ENCODE measurements at places on chromosomes 5 and 9.

- DNase-seq = peak; percentile 85
These were observed 1.4 kb downstream of the ATOSB start for GRCh38 chr9:35114113-35114839.

DNA sequence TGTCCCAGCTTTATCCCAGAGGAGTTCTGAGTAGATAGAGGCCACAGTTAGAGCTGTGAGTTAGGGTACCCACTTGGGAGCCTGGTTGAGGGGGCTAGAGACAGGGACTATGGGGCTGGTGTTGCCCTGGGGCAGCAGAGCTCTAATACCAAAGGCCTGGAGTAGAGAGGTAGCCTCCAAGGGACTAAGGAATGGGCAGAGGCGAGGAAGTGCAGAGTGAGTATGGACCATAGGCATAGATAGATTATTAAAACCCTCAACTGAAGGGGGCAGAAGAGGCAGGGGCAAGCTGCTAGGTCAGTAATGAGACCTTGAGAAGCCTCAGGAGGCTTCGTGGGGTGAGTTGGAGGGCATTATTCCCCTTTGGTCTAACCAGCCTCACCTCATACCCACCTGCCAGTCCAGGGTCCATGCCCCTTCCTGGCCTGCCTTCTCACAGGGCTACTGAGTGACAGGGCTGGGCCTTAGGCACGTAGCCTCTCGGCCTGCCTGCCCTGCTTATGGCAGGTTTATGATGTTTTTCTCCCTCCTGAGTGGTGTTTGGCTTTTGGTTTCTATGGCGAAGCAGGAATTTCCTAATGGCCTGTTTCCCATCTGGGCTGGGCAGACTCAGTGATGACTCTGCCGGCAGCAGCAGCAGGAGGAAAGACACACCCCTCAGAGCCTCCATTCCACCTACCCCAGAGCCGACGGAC, 8.0 kb downstream of the PDLIM4 start:
- DNase-seq = no peak

- DNase-seq = peak; percentile 21
These were observed 1280.6 kb upstream of the ACO1 start for GRCh38 chr9:31103836-31104235.

DNA sequence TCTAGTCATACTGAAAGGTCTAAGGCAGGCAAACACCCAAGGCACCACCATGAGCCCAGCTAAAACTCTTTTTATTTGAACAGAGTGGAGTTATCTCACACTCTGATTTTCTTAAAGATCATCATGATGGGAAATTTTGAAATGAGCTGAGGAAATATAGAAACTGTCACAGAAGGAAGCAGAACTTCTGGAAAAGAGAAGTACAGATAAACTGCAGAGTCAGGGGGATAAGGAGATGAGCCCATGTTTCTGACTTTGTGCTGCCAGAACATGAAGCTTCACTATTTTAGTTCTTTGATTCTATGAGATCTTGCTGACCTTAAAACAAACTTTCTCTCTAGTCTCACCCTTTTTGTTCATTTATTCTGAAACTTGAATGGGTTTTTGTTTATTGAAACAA, 406.5 kb upstream of the EDIL3 start:
- no peak for DNase-seq

GRCh38 chr9:106403081-106403480, 459.9 kb upstream of the ZNF462 start:
- DNase-seq = no peak

GRCh38 chr9:74534841-74535240, 37.7 kb downstream of the RORB start:
- DNase-seq = no peak

DNA sequence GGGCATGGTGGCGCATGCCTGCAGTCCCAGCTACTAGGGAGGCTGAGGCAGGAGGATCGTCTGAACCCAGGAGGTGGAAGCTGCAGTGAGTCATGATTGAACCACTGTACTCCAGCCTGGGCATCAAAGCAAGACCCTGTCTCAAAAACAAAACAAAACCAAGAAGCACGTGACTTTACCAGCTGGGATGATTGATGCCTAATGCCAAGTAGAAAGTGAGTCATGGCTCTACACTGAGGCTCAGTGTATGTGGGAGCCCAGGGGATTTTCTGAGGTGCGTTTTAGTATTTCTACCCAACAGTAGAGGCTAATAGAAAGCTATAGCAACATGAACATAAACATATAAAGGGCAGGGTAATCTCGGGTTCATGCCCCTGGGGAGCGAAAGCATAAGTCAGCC, 13.9 kb upstream of the BRD3OS start:
- no peak for DNase-seq

DNA sequence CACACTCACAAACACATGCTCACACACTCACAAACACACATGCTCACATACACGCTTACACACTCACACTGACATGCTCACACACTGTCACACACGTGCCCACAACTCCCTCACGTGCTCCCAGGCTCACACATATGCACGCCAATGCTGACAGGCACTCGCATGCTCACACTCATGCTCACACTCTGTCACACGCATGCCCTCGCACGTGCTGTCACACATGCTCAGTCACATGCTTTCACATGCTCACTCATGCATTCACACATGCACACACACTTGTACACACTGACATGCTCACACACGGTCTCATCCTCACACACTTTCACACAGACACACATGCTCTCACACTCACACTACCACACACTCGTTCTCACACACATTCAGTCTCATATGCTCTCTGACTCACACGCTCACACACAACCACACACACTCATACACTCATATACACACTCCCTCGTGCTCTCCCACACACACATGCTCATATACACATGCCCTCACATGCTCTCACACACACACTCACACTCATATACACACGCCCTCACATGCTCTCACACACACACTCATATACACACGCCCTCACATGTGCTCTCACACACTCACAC, 10.3 kb downstream of the CCDC187 start:
- DNase-seq = no peak

DNA sequence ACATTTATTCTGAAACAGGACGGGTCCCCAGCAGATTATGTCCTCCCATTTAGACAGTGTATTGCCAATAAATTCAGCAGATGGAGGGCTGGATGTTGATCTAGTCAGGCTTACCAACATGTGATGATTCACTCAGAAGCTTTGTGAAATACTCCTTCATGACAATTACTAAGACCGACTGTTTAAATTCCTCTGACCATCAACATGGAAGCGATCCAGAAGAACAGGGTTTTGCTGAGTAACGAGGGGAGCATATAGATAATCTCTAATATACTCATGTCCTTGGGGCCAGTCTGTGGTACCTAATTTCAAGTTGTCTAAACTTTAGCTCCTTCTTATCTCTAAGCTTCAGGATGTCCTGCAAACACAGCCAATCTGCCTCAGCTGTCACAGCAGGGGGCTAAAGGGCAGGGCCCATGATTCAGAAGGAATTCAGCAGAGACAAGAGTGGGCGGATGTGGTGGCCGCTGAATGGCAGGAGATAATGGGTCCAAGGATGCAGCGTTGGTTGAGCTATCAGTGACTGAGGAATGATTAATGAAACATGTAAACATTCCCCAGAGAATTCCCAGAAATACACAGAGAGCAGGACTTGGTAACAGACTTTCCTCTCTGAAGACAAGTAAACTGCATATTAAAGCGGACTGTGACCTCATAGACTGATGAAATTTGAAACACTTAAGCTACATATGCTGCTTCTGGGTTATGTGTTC, 109.4 kb downstream of the ANKRD55 start:
- no peak for DNase-seq

- DNase-seq = no peak
These were observed 10.3 kb downstream of the FKBP15 start for GRCh38 chr9:113210815-113211214.

- DNase-seq = no peak
These were observed 534.8 kb downstream of the PSAT1 start for GRCh38 chr9:78831726-78832125.

DNA sequence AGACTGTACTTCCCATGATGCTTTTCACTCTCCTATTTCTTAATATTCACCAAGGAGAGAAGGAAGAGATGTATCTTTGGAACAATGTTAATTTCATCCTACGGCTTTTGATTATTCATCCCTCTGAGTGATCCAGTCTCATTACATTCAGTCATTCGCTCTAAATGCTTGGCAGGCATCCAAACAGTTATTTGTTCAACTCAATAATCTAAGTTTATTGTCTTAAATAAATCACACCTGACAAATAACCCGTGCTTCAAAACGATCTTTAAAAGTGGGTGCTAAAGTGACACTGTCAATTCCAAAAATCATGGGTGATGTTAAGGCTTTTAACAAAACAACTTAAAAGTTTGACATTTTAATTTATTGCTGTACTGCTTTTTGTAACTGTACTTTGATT, 233.1 kb downstream of the RASEF start:
- no peak for DNase-seq

DNA sequence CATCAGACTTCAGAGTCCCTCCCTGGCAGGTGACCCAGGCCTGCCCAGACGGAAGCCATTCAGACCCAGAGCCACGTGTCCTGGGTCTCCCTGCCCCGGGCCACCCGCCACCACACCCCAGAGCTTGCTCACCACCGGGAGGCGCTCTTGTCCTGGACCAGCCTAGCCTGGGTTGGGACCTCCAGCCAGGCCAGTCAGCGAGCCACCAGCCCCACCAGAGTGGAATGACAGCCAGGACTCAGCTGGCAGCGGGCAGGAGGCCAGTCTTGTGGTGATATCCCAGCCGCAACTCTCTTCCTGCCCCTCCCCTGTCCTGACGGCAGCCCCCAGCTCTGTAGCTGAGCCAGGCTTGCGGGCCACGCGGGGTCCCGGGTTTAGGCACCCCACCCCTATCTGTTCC, 1.7 kb upstream of the PTGDS start:
- DNase-seq = peak; percentile 66

GRCh38 chr5:113663879-113664541, 150.5 kb downstream of the YTHDC2 start:
- DNase-seq = peak; percentile 71

GRCh38 chr9:91341258-91341746, 20.4 kb downstream of the AUH start:
- DNase-seq = no peak

GRCh38 chr5:6583049-6583880, 49.6 kb downstream of the NSUN2 start:
- DNase-seq = peak; percentile 17

DNA sequence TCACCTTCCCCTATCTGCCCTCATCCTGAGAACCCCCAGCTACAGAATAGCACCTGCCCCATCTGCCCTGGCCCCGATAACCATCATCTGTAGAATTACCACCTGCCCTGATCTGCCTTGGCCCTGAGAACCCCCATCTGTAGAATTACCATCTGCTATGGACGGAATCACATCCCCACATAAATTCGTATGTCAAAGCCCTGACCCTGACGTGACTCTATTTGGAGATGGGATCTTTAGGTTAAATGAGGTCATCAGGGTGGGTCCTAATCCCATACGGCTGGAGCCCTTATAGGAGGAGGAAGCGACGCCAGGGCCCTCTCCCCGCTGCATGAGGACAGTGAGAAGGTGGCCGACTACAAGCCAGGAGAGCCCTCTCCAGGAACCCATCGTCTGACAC, 32.6 kb downstream of the SARDH start:
- DNase-seq = no peak

DNA sequence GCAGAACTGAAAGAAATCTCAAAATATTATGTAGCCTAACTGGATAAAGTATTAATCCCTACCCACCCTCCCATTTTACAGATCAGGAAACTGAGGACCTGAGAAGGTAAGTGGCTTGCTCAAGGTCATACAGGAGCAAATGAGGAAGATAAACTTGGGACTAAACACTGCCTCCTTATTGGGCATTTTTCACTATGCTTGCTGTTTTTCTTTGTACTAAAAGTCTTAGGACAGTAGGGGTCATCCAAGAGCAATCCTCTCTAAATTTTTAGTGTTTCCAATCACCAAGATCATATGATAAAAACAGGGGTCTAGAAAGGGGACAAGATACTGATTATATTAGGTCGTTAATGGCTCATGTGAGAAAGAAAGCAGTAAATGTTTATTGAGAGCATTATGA, 80.8 kb downstream of the RORB start:
- DNase-seq = no peak

- DNase-seq = no peak
These were observed 38.8 kb upstream of the ZNF618 start for GRCh38 chr9:113837334-113837733.

DNA sequence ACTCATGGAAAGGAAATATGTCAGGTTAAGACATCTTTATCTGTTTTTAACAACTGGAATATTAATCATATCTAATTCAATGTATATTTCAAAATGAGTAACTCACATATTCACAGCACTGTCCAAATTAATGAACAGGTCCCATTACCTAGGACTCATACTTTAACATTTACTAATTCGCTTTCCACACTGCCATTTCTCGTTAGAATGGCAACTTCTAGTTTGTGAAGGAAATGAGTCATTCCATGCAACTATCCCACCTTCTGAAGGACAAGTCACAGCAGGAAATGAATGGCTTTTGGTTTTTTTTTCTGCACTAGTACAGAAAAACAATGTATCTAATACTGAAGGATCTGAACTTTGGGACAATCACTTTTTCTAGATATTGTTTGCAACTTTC, 24.6 kb upstream of the IFNK start:
- no peak for DNase-seq

GRCh38 chr5:107468276-107468675, 202.5 kb downstream of the EFNA5 start:
- DNase-seq = no peak

- peak; percentile 35 for DNase-seq
These were observed 43.9 kb downstream of the CRB2 start for GRCh38 chr9:123399803-123400378.

- DNase-seq = no peak
These were observed 145.8 kb downstream of the ZDHHC21 start for GRCh38 chr9:14547245-14548060.

GRCh38 chr5:139903450-139903794, 107.8 kb downstream of the PSD2 start:
- DNase-seq = no peak

DNA sequence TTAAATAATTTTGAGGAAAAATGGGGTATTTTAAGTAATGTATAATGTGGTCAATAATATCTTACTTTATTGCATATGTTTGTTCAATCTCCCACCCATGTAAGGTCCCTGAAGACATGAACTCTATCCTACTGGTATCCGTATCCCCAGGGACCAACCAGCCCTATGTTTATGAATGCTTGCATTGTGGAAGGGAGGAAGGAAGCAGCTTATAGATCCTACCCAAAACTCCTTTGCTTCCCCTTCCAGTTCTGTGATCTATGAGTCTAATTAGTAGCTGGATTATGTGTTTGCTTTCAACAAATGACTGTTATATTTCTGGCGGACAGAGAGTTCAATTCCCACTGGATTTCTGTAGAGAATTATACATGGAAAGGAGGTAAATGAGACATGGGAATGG, 45.6 kb downstream of the CNTRL start:
- DNase-seq = no peak
